Esophagus mucosa (tissue), 1 donor: ENCODE measurements at places on chromosomes 2 and 18. TPM values are rescaled to one million over a fixed set of nuclear protein-coding genes. Genes with fewer than 3 reads are reported as not detected.

Gene FMNL2
- total RNA-seq, result 12.4 TPM

Gene VWA3B
- 0.40 TPM for total RNA-seq

Gene CREG2
- 2.3 TPM for total RNA-seq

Gene MOGAT1
- not detected for total RNA-seq

Gene RHBDD1
- 26.6 TPM for total RNA-seq

Gene LRP2
- total RNA-seq, result not detected

Gene KANSL1L
- total RNA-seq, result 6.4 TPM

Gene SH3YL1
- 56.9 TPM for total RNA-seq

Gene ANKAR
- total RNA-seq, result 2.7 TPM

Gene G6PC2
- not detected for total RNA-seq

Gene RAB1A
- total RNA-seq, result 113 TPM

Gene COL6A3
- total RNA-seq, result 23.0 TPM

Gene LCT
- not detected for total RNA-seq

Gene ATG4B
- 38.3 TPM for total RNA-seq

Gene EVX2
- not detected for total RNA-seq

Gene GCFC2
- total RNA-seq, result 7.7 TPM

Gene SIX3
- total RNA-seq, result not detected

Gene TEX44
- total RNA-seq, result not detected

Gene RAD51AP2
- total RNA-seq, result 0.16 TPM

Gene PROM2
- total RNA-seq, result 100 TPM

Gene PARD6G
- total RNA-seq, result 33.8 TPM

Gene CENPA
- 10.2 TPM for total RNA-seq

Gene DSG1
- total RNA-seq, result 33.7 TPM

Gene AKAIN1
- total RNA-seq, result not detected

Gene ICA1L
- total RNA-seq, result 1.5 TPM

Gene RAB6C
- not detected for total RNA-seq

Gene RTTN
- total RNA-seq, result 7.8 TPM

Gene SAG
- total RNA-seq, result not detected

Gene SEPTIN2
- 177 TPM for total RNA-seq

Gene ACKR3
- total RNA-seq, result 6.3 TPM

Gene C1QL2
- not detected for total RNA-seq

Gene EVA1A
- total RNA-seq, result 0.56 TPM

Gene UBXN2A
- total RNA-seq, result 10.4 TPM

Gene SCN3A
- 0.28 TPM for total RNA-seq

Gene GPR55
- total RNA-seq, result 0.20 TPM

Gene SKOR2
- total RNA-seq, result not detected

Gene DPP10
- total RNA-seq, result not detected

Gene PEX13
- total RNA-seq, result 20.4 TPM

Gene CELF4
- not detected for total RNA-seq

Gene ARHGAP28
- total RNA-seq, result 2.4 TPM

Gene FSIP2
- 0.24 TPM for total RNA-seq

Gene HADHB
- 104 TPM for total RNA-seq

Gene TEKT4
- total RNA-seq, result not detected

Gene CD302
- 1.6 TPM for total RNA-seq

Gene CACNB4
- total RNA-seq, result 9.6 TPM

Gene BOLL
- not detected for total RNA-seq

Gene HOXD9
- total RNA-seq, result 1.1 TPM

Gene SLC1A4
- total RNA-seq, result 12.6 TPM

Gene CRYGD
- total RNA-seq, result not detected

Gene ARL5A
- total RNA-seq, result 55.7 TPM
